Activated naive CD4-positive, alpha-beta T cell (primary cell): ENCODE measurements at places on chromosomes 16 and 17.

DNA sequence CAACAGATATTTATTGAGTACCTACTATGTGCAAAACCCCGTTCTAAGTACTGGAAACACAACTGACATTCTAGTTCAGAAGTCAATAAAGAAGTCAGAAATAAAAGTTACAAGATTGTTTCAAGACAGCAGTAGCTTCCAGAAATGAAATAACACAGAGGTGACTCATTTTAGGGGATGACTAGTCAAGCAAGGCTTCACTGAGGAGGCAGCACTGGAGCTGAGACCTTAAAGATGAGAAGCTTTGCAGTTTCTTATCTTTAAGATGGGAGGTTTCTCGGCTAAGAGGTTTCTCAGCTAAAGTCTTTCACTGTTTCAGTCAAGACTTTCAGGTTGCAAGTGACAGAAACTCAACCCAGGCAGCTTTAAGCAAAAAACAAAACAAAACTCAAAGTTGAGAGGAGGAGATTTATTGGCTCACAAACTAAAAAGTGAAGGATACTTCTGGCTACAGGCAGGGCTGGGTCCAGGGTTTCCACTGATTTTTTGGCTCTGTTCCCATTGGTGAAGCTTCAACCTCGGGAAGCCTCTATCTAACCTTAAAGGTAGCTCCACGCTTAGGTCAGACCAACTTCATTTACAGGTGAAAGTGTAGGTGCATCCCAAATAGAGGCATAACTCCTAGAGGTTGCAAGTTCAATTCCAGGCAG lies 7.4 kb upstream of the MMP2 start:
- no peak for DNase-seq

DNA sequence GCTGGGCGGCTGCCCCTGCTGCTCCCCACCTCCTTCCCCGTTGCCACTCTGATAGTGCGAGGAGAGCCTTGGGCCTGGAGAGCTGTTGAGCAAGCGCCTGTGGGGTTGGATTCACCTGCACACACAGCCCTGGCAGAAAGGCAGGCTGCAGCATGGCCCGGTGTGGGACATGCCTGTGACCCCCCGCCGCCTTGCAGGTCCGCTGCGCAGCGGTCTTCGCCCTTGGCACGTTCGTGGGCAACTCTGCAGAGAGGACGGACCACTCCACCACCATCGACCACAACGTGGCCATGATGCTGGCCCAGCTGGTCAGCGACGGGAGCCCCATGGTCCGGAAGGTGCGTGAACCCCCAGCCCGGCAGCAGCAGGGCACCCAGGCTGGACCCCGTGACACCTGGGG lies 106.8 kb upstream of the CHMP6 start:
- DNase-seq, result no peak

DNA sequence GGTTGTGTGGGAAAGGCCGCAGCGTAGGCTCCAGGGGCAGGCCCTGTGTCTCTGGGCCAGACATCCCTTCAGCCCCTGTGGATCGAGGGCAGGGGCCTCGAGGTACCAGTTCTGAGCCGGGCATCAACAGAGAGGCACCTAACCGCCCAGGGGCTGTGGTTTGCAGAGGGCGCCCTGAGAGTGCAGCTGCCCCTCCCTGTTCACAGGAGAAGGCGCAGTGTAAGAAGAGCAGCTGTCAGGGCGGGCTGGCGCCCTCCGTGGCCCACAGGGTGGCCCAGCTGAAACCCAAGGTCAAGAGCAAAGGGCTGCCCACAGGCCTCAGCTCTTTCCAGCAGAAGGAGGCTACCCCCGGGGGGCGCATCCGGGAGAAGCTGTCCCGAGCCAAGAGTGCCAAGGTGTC lies 56.5 kb downstream of the ACTG1 start:
- DNase-seq, result no peak

- no peak for DNase-seq
Measured at GRCh38 chr16:52568983-52569690, 22.2 kb upstream of the TOX3 start.

DNA sequence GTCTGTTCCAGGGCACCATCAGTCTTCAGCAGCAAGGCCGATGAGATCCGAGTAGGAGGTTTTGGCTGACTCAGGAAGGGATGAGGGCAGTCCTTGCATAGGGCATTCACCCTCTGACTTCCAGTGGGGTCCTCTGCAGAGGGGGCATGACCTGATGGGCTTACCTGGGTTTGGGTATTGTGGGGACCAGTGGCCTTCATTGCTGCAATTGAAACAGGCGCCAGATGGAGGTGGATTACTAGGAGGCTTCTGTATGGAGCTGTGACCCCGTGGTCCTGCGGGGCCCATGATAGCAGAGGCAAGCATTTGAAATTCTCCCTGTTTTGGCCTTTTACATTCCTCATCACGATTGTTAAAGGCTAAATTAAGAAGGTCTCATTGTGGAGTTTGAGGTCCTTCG lies 2448.7 kb downstream of the TP53TG3F start:
- no peak for DNase-seq

GRCh38 chr16:11550791-11551498 lies 35.8 kb downstream of the LITAF start:
- no peak for DNase-seq
